ENCODE measurements at places on chromosomes 3 and 15. TPM values are rescaled to one million over a fixed set of nuclear protein-coding genes. Genes with fewer than 3 reads are reported as not detected.
A peak's percentile ranks its signal among the peaks of the same experiment; 100 is the strongest.

DNA sequence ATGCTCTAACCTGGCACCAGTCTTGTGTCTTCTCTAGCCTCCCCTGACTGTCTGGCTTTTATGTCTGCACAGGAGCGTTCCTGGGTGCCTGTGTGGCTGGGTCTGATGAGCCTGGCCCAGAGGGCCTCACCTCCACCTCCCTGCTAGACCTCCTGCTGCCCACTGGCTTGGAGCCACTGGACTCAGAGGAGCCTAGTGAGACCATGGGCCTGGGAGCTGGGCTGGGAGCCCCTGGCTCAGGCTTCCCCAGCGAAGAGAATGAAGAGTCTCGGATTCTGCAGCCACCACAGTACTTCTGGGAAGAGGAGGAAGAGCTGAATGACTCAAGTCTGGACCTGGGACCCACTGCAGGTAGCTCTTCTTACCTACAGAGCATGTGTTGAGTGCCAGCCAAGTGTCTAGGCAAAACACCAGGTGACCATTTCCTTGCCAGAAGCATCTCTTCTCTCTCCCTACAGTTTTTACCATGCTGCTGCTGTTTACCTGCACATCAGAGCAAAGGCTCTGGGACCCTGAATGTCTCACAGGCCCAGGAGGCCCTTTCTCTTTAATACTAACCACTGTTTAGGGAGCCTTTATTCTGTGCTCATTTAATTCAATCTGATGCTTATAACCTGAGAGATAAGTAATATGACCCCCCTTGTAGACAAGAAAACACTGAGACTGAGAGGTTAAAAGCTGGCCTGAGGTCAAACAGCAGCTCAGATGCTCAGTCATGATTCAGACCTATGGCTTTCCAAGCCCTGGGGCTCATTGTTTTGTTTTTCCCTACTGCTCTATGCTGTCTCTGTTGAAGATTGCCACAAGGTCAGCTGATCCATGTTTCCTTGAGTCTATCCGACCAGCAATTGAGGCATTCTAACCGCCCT is 10.4 kb downstream of the PODXL2 start:
- peak; percentile 54 for DNase-seq

- no peak for DNase-seq
Observed at GRCh38 chr3:173711619-173712018, 314.1 kb downstream of the NLGN1 start.

DNA sequence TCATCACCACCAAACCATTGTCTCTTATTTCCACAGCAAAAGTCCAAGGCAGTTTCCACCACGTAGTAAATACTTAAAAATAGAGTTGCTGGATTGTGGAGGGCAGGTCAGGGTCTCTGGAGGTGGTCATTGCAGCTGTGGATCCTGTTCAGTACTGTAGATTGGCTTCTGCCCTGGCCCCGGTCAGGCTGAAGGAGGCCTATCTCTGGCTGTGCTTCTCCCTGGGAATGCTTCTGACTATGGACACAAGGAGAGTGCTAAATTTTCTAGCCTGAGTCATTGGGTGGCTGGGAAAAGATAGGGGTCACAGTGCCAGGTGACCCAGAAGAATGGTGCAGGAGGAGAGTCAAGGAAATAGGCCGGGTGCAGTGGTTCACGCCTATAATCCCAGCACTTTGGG is 26.3 kb upstream of the GMPPB start:
- DNase-seq = no peak

DNA sequence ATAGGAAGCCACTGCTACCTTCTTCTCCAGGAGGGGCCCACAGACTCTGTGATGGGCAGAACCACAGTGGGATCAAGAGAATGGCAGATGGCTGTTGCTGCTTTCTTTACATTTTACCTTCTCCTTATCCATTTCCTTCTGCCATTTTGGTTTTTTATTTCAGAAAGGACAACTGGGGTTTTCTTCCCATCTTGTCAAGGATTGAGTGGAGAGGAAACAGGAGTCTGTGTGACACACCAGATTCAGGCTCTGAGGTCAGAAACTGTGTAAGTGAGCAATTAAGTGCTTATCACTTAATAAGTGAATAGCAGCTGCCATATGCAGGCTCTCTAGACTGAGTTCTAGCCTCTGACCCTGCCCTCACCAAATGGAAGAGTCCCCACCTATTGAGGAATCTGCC is 47.3 kb downstream of the ITGB5 start:
- DNase-seq = no peak

ZNF774 gene
- 5.6 TPM for total RNA-seq

All from cardiac septum (tissue), 1 donor.